NCI-H1436 (cell line): ENCODE measurements at places on chromosomes 4 and X.

- no peak for DNase-seq
These were observed 65.3 kb upstream of the FAM120C start for GRCh38 chrX:54248309-54248708.

- DNase-seq: no peak
These were observed 65.5 kb upstream of the HGFAC start for GRCh38 chr4:3376266-3376665.

GRCh38 chr4:168521721-168522120 lies 24.9 kb downstream of the PALLD start:
- DNase-seq: no peak

DNA sequence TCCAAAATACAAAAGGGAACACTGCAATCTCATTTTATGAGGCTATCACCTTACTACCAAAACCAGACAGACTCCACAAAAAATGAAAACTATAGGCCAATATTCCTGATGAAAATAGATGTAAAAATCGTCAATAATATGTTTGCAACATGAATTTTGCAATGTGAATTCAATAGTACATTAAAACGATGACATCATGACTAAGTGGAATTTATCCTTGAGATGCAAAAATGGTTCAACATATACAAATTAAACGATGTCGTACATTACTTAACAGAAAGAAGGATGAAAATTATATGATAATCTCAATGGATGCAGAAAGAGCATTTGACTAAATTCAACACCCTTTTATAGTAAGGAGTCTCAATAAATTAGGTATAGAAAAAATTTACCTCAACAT lies 123.0 kb downstream of the AREG start:
- DNase-seq: no peak

- DNase-seq: no peak
These were observed 5.2 kb downstream of the DHRSX start for GRCh38 chrX:2495595-2495994.
